Stimulated activated CD4-positive, alpha-beta T cell treated with anti-CD3 and anti-CD28 coated beads, Interleukin-12 subunit alpha, Interleukin-12 subunit beta, amount 100 ng/mL, for 24 hours (primary cell): ENCODE measurements at places on chromosomes 5 and 9.

DNA sequence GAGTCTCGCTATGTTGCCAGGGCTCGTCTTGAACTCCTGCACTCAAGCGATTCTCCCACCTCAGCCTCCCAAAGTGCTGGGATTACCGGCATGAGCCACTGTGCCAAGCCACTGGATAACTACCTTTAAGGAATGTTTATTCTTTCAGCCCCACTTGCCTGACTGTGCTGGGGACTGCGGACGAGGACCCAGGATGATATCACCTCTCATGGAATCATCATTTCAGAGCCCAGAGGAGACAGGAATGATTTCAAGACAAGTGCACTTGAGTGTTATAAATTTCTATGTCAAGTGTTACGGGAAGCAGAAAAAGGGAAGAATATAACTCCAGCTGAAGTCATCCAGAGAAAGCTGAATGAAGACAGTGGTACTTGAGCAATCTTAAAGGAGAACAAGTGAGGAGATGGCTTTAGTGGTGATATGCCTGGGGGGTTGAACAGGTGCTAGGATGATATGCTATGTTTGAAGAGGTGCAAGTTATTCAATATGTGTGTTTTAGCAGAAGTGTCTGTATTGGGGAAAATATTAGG lies 109.3 kb downstream of the DCP2 start:
- DNase-seq = no peak

DNA sequence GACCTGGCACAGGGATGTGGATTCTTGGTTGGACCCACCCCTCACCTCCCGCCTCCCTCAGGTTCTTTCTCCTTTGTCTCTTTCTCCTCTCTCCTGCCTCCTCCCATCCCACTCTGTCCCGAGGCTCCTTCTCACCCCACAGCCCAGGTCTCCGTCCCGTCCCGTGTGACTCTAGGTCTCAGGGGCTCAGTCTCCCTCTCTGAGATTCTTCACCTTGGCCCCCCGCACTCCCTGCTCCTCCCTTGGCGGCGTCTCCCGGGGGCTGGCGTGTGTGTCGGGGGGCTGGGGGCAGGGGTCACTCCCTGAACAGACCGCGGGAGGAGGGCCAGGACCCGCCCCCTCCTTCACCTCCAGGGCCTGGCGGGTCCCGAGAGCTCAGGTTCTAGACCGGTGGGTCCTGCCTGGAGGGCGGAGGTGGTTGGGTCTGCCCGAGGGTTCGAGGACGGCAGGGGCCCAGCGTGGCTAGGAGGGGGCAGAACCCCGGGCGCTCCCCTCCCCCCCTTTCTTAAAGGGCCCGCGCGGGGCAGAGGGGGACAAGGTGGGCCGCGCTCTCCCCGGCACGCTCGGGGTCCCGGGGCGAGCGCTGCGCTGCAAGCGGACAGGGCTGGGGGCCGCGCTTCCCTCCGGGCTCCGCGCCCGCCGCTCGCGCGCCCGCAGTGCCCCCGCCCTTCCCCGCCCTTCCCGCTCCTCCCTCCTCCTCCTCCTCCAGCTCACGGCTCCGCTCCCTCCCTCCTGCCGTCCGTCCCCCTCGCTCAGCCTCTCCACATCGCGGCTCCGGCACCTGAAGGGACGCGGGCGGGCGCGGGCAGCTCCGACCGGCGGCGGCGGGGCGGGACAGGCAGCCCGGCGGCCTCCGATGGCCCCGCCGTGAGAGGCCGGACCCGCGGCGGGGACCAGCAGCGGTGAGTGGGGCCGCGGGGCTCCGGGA lies at the start of gene PSD2:
Gene PSD2, plus strand, starts transcription at position 735 of the 928 bp plus-strand sequence. CDS start 13,633 bp downstream, outside the sequence.
- DNase-seq = no peak

- no peak for DNase-seq
Measured at GRCh38 chr9:75910731-75911130, 20.3 kb downstream of the PCSK5 start.

DNA sequence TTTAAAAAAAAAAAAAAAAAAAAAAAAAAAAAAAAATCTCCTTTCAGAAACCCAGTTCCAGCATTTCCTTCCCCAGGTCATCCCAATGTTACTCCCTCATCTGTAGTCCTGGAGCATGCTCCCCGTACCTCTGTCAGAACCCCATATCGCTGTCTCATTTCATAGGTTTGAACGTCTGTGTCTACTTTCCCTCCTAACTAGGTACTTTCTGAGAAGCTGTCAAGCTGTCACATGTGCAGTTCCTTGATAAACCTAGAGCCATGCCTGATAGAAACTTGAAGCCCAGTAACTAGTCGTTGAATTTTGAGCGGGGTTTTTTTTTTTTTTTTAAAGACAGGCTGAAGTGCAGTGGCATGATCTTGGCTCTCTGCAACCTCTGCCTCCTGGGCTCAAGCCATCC lies 15.6 kb downstream of the EXOSC3 start:
- no peak for DNase-seq

- no peak for DNase-seq
Measured at GRCh38 chr9:7342229-7342628, 457.3 kb downstream of the DMAC1 start.

- DNase-seq = no peak
Measured at GRCh38 chr9:132840980-132841379, 37.1 kb downstream of the AK8 start.

DNA sequence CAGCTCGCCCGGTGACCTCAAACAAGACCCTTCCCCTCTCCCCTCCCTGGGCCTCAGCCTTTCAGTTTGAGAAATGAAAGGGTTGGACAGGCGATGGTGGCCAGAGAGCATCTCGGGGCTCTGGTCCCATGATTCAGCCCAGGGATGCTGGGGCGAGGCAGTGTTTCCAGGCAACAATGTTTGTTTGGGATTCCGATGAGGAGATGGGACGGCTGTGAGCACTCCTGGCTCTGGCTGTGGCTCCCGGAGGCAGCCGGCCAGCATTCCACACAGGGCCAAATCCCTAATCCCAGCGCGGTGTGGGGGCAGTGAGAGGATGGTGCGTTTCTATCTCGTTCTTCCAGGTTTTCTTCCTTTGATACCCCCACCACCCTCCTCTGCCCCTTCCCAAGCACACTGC lies 66.0 kb downstream of the HMCN2 start:
- no peak for DNase-seq

DNA sequence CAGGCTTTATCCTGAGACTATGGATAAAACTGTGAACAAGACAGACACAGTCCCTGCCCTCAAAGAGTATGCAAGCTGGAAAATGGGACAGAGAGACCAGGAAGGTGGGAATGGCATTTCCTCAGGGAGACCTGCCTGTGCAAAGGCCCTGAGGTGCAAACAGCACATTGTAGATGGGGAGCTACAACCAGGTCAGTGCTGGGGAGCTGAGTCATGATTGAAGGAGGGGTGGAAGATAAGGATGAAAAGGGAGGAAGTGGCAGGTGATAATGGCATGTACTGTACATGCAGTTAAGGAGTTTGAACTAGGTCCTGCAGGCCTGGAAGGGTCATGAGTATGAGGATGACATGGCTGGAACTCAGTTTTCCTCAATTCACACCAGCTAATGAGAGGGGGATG lies 75.5 kb upstream of the BOD1 start:
- DNase-seq = no peak

- DNase-seq = no peak
Measured at GRCh38 chr9:130043654-130044623, 950 bp upstream of the FNBP1 start.

DNA sequence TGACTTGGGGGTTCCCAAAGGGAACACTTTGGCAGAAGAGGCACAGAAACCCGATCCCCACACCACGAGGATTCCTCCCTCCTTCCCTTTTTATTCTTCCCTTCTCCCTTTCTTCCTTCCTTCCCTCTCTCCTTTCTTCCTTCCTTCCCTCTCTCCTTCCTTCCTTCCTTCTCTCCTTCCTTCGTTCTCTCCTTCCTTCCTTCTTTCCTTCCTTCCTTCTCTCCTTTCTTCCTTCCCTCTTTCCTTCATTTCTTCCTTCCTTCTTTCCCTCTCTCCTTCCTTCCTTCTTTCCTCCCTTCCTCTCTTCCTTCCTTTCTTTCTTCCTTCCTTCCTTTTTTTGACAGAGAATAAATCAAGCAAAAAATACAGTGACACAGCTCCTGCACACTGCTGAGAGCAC lies 168.0 kb upstream of the NFIL3 start:
- DNase-seq = no peak

- DNase-seq = no peak
Measured at GRCh38 chr9:120713257-120714087, 798 bp downstream of the MEGF9 start.

DNA sequence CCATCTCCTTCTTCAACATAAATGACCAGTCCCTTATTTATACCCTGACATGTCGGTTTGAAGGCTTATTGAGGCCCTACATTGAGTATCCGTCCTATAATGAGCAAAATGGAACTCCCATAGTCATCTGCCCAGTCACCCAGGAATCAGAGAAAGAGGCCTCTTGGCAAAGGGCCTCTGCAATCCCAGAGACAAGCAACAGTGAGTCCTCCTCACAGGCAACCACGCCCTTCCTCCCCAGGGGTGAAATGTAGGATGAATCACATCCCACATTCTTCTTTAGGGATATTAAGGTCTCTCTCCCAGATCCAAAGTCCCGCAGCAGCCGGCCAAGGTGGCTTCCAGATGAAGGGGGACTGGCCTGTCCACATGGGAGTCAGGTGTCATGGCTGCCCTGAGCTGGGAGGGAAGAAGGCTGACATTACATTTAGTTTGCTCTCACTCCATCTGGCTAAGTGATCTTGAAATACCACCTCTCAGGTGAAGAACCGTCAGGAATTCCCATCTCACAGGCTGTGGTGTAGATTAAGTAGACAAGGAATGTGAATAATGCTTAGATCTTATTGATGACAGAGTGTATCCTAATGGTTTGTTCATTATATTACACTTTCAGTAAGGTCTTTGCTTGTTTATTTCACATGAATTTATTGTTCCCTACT lies 38.2 kb upstream of the BTNL3 start:
- DNase-seq = no peak

GRCh38 chr5:102654559-102655349 lies 100.4 kb upstream of the PAM start:
- DNase-seq = no peak

GRCh38 chr9:79185866-79186265 lies 385.9 kb upstream of the TLE4 start:
- no peak for DNase-seq

DNA sequence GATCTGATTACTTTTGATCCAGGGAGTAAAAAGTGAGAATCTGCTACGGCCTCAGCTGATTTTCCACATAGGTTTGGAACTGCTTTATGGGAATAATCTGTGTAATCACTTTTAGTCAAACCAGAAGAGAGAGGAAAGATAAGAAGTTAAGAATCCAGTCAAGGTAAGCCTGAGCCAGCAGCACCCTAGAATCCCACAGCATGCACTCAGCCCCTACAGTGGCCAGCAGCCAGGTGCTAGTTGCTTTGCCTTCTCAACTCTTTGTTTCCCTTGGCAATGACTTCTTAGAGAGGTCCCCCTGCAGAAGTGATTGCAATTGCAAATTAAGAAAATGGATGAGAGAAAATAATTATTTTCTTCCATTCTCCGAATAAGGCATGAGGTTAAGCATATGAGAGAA lies 59.7 kb upstream of the TMED7 start:
- DNase-seq = no peak

GRCh38 chr9:20584968-20585643 lies 37.2 kb downstream of the MLLT3 start:
- no peak for DNase-seq

- DNase-seq = no peak
Measured at GRCh38 chr5:100827481-100827889, 75.6 kb downstream of the ST8SIA4 start.

DNA sequence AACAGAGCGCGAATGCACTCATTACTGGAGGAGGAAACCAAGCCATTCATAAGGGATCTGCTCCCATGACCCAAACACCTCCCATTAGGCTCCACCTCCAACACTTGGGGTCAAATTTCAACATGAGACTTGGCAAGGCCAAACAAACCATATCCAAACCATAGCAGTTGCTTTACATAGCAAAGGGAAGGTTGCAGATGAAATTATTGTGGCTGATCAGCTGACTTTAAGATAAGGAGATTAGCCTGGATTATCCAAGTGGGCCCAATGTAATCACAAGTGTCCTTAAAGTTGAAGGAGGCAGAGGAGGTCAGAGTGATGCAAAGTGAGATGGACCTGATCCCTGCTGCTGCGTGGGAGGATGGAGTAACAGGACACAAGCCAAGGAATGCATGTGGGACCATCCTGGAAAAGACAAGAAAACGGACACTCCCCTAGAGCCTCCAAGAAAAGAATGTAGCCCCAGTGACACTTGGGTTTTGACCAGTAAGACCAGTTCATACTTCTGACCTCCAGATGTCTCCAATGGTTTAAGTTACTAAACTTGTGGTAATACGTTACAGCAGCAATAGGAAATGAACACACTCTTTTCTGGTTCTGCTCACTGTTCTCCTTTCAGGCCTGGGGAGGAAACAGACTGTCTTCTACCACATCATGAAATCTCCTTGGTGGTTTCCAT lies 167.3 kb downstream of the GNAQ start:
- DNase-seq = no peak

DNA sequence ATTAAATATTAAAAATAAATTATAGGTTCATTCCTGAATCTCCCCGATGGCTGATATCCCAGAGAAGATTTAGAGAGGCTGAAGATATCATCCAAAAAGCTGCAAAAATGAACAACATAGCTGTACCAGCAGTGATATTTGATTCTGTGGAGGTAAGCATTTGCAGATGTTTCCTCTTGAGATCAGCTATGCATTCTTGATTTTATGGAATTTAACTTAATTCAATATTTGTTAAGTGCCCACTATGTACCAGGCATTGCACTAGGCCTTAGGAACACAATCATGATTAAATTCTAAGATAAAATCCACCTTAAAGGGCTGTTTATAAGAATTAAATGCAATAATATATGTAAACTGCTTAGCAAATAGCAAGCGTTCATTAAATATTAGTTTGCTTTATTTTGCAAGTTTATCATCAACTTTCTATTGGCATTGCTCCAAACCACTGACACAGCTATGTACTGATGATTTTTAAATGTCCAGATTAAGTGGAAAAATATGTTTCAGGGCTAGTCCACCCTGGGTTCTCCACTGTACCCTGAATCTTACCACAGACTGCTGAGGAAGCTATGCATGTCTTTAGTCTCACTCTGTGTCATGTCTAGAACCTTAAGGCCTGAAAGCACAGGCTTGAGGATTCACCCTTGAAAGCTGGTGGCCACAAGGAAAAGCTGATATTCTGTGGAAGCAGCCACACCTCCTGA lies 33.2 kb downstream of the SLC22A4 start:
- DNase-seq = no peak

DNA sequence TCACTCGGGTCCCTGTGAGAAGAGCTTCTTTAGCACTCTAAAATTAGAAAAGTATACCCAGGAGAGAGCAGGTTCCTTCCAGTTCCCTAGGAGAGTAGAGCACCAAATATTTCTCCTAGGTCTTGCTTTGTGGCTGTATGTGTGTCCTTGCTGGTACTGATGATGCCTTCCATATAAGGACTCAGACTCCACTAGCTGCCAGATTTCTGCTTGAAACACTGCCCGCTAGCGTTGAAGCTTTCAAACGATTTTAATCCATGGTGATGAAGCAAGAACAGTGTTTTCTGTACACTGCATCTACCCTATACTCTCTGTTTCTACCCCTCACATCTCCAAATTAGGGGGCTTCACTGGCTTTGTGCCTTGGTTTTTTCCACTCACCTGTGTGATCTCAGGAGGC lies 2.4 kb upstream of the SMC2 start:
- no peak for DNase-seq

DNA sequence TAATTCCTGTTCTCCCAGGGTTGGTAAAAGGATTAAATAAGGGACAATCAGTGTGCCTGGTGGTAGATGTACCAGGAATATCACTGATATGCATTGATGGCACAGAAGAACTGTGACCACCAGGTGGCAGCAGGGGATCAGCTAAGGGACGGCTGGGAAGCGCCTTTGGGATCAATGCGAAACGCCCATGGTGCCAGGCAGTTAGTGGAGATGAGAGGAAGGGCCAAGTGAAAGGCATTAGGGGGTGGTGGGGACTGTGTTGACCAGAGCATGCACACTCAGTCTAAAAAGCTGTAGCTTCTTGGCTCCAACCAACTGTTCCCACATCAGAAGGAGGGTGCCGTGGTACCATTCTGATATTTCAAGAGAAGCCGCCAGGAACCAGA lies 55.6 kb downstream of the ARHGEF37 start:
- no peak for DNase-seq
